ENCODE measurements at places on chromosomes 5 and 9.

DNA sequence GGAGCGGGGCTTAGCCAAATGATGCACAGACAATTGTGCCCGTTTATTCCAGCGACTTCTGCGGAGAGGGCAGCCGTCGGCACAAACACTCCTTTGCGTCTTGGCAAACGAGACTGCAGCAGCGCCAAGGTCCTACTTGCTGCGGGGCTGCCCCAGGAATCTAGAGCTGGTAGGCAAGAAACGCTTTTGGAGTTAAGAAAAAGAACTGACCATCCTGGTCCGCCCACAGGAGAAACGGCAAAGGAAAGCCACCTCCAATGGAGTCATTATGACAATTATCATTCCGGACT is 2.3 kb downstream of the RXFP3 start:
- DNase-seq = no peak

- no peak for DNase-seq
Measured at GRCh38 chr5:172235132-172235780, 41.3 kb downstream of the EFCAB9 start.

- no peak for DNase-seq
Measured at GRCh38 chr5:105931881-105932421, 1738.8 kb downstream of the EFNA5 start.

- DNase-seq = peak; percentile 33
Measured at GRCh38 chr5:76808141-76808691, 10.6 kb upstream of the F2RL1 start.

DNA sequence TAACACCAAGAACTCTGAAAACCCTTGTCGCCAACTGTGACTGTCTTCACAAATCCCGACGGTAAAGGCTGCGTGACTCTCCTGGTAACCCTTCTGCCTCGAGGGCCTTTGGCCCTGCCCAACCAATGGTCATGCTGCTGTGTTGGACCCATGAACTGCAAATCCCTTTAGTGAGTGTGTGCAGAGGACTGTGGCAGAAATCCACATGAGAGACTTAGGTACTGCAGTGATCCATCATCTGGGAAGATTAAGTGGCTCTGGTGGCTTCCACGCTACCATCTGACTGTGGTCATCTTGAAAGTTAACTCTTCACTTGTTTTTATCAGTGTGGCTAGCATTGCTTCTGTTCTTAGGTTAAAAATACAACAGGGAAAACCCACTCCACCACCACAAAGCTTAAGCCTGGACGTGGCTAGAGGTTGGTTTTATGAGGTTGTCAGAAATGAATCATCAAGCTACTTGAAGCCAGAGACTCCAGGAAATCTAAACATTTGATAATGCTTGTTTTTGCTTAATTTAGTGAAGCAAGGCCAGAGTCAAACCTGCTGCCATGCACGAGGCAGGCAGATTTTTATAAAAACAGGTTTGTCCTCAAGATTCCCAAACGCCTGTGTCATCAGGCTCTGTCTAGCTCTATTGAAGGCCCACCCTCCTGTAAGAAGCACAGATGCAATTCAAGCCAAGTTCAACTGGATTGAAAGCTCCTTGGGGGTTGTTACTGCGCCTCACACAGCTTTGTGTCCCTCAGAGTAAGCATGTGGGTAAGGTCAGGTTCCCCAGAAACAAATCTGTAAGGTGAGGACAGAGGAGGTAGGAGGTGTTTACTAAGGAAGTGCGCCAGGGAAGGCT is 52.7 kb upstream of the ERCC6L2 start:
- no peak for DNase-seq

DNA sequence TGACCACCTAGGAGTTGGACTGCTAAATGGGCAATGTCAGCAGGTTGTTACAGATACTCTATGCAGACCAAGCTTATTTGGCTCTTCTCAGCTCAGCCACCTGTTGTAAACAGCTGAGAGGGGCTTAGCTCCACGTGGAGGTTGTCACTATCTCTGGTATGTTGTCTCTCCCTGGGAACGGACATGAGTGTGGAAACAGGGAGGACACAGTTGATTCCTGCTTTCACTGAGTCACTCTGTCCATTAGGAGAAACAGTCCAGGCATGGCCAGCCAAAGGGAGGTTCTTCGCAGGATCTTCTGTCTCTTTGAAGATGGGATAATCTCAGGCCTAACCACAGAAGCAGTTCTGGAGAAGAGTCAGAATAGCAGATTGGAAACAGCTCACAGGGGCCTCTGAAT is 121.2 kb downstream of the PALM2AKAP2 start:
- DNase-seq = no peak

- DNase-seq = no peak
Measured at GRCh38 chr5:80124121-80124918, 89.2 kb downstream of the THBS4 start.

DNA sequence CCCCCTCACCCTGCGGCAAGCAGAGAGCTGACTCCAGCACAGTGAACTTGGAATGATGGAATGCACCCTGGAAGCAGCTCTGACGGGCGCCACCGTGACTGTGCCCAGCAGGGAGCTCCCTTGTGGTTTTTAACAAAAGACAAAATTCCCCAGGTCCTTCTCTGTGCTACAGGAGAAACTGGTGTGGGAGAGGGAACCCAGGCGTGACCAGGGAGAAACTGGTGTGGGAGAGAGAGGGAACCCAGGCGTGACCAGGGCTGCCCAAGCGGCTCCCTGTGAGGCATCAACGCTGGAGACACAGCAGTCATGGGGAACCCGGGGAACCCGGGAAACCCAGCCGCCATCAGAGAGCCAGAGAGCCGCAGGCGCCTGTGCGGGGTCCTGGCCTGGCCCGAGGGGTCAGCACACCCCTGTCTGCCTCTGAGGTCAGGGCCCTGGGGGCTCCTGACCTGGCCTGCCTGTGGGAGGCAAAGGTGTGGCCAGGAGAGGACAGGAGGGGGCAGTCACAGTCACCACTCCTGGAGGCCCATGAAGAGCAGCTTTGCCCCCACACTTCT is 3.1 kb upstream of the AHRR start:
- no peak for DNase-seq

GRCh38 chr9:37413311-37413710 is 9.2 kb upstream of the GRHPR start:
- no peak for DNase-seq

DNA sequence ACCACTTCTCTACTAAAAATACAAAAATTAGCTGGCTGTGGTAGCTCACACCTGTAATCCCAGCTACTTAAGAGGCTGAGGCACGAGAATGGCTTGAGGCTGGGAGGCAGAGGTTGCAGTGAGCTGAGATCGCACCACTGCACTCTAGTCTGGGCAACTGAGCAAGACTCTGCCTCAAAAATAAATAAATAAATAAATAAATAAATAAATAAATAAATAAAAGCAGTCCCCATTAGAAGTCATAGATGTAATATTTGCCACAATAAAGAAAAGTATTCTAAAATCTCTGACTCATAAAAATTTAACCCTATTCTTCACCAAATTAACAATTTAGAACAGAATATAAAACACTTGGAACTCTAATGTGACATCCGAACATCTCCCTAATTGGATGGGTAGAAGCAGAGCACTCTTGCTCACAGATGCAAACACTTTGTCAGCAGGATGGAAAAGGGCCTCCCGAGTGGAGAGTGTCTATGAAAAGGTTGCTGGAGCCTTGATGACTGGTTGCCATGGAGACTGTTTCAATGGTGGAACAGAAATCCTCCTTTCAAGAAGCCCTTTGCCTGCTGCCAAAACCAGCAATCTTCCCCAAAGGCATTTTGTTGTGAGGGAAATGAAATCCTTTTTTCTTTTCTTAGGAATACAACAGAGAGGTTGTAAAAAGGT is 38.9 kb upstream of the TRAF1 start:
- no peak for DNase-seq

- DNase-seq = no peak
Measured at GRCh38 chr5:141929398-141930058, 5.9 kb downstream of the DELE1 start.
